ENCODE measurements at places on chromosomes 2 and 18.

- no peak for DNase-seq
Measured at GRCh38 chr2:9256570-9257043, 50.0 kb downstream of the ASAP2 start.

DNA sequence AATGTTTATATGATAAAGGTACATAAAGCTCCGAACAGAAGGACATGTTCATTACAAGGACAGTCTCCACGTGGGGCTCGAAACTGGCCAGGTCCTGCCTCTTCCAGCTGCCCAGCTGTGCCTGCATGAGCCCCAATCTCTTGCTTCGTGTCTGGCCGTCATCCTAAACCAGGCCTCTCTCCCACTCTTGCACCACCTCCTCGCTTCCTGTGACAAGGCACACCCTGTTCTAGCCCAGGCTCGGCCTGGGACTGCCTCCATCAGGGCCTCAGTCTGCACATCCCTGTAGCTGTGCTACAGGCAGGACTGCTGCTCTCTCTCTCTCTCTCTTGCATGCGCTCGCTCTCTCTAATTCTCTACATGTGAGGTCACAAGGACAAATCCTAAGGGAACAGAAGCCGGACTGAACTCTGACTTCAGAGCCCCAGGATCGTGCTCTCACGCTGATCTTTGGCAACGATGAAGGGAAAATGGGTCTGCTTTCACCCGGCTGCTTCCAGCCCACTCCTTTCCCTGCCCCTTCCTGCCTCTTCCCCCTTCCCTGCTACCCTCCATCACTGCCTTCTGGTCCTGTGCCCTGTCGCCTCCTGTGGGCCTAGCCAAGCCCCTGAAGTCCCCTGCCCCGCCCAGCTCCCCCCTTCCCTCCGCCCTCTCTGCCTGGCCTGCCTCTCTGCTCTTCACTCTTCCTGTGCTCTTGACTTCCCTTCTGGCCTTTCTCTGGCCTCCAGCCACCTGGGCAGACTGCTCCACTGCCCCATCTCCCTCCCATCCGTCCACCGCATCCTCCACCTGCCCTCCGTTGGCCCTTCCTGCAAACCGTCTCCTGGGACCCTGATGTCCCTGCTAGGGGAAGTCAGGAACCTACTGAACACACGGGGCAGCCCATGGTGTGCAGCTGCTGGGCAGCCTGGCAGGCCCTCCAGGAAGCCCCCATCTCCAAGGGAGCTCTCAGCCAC lies 7.8 kb upstream of the GPR55 start:
- DNase-seq = no peak

GRCh38 chr18:57980573-57981307 lies 63.3 kb upstream of the NEDD4L start:
- peak; percentile 84 for DNase-seq

DNA sequence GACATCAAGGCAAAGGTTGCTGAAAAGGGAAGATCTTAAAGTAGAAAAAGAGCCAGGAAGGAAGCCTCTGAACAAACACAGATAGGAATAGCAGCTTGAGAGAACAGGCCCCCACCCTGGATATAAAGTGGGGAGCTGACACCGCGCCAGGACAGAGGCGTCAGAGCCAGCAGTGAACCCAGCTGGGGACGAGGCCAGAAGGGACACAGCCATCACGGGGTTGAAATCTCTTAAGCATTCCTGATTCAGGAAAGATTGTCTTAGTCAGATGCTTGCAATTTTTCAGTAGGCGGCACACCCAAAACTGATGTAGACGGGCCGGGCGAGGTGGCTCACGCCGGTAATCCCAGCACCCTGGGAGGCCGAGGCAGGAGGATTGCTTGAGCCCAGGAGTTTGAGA lies 93.8 kb upstream of the PHLPP1 start:
- no peak for DNase-seq

- DNase-seq = no peak
Measured at GRCh38 chr2:176599796-176600485, 330.7 kb downstream of the MTX2 start.

DNA sequence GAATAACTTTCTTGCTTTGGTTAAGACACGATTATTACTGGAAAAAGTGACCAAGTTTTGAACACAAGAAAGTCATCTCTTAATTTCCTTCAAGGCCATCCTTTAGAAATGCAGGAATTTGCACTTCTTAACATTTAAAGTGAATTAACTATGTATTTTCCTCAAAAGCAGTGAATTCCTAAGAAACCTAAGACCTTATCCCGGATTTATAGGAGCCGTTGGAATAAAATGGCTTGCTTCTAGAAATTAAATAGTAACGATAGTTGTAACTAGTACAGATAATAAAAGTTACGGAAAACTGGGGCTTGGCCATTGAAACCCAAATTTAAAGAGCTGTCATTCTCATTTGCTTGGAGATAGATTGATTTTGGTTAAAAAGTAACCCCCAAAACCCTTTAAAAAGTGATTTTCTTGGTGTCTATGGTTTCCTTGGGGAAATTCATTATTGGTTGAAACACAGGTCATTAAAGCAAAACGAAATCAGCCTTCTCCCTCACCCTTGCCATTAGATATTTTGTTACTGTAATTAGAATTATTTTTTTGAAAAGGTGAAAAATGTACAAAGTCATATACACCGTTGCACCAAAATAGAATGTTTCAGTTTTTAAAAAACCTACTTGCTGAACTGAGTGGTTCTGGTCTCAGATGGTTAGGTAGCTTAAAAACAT lies 2.0 kb downstream of the SKOR2 start:
- no peak for DNase-seq

- no peak for DNase-seq
Measured at GRCh38 chr2:37340637-37341036, 3.8 kb upstream of the QPCT start.

DNA sequence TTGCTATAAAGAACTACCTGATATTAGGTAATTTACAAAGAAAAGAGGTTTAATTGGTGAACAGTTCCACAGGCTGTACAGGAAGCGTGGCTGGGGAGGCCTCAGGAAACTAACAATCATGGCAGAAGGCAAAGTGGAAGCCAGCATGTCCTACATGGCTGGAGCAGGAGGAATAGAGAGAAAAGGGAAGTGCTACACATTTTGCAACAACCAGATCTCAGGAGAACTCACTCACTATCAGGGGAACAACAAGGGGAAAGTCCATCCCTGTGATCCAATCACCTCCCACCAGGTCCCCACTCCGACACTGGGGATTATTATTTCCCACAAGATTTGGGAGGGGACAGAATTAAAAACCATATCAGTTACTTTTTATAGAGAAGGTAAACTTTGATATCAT lies 273.5 kb upstream of the MMADHC start:
- DNase-seq = no peak

DNA sequence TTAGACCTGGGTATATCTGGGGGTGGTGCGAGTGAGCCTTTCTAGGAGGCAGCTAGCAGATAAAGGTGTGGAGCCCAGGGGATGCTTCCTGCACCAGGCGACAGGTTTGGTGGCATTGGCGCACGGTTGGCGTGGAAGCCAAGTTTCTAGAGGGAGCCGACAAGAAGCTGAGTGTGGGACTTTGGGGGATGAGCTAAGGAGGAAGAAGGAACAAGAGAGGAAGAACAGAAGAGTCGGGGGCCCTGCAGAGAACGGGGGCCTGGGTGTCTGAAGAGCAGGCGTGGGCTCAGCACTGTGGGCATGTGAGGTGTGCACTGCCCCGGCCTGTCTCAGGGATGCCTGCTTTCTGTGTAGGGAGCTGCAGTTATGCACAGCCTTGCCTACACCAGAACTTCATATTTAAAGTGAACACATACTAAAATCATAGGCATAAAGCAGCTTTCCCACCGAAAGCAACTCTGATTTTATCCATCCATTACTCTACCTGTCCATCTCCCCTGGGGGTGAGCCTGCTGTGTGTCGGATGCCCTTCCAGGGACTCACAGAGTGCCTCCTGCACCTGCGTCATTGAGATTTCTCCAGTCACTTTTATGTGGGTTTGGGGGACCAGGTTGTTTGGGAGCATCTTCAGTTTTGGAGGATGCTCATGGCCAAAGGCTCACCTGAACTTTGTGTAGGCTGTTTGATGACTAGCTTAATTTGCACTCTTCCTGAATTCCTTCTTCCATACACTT lies 149.7 kb downstream of the LDLRAD4 start:
- no peak for DNase-seq

GRCh38 chr2:9547262-9547991 lies 8.2 kb downstream of the ADAM17 start:
- DNase-seq = no peak

GRCh38 chr2:144523596-144524117 lies 3.7 kb upstream of the ZEB2 start:
- no peak for DNase-seq

DNA sequence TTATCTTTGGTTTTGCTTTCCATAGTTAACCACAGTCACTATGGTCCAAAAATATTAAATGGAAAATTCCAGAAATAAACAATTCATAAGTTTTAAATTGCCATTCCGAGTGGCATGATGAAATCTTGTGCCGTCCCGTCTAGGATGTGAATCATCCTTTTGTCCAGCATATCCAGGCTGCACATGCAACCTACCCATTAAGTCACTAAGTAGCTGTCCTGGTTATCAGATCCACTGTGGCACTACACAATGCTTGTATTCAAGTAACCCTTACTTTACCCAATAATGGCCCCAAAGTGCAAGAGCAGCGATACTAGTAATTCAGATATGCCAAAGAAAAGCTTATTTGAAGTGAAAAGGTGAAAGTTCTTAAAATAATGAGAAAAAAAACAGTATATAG lies 10.7 kb downstream of the USP34 start:
- DNase-seq = no peak

DNA sequence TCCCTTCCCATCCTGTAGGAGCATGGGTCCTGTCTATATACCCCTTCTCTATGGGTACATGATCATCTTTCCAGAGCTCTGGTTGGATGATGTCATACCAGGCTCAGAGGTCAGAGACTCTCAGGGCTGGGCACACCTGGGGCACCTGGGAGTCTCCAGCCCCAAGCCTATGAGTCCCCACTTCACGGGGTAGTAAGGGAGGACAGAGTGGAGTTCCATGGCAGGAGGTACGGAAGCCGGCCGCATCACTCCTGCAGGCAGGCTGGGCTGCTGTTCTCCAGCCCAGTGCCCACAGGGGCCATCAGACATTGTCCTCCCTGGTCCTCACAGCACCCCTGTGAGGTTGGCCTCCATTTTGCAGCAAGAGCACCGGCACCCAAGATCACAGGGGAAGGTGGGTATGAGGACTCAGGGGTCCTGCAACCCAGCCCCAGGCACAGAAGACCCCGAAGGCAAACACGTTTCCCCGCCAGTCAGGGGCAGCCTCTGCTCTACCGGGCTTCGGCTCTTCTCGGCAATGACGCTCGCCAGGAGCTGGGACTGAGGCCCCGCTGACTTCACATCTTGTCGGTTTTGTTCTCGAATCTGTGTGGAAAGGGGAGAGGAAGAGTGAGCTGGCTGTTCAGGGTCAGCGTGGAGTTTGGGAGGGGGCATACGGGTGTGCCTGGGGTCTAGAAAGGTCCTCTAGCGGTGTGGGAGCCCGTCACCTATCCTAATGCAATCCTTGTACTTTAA lies 91.5 kb downstream of the ADD2 start:
- no peak for DNase-seq

Data from NCI-H1105 (cell line).